A549 (cell line): ENCODE measurements at places on chromosomes 7 and 10.
A peak's percentile ranks its signal among the peaks of the same experiment; 100 is the strongest.

- no peak for DNase-seq
Measured at GRCh38 chr7:149862156-149862555, 11.6 kb upstream of the ATP6V0E2 start.

DNA sequence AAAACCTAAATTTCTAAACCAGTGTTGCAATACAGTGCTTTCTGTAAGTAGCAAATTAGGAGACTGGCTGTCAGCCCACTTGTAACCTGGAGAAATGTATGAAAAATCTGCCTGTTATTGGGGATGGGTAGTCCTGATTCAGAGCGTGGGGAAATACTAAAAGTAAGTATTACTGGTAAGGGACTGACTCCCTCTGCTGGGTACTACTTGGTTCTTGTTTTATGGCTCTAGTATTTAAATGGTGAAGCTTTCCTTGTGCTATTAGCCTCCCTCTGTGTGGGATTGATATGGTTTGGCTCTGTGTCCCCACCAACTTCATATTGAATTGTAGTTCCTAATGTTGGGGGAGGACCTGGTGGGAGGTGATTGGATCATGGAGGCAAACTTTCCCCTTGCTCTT, 886.1 kb downstream of the SORCS1 start:
- DNase-seq: no peak

DNA sequence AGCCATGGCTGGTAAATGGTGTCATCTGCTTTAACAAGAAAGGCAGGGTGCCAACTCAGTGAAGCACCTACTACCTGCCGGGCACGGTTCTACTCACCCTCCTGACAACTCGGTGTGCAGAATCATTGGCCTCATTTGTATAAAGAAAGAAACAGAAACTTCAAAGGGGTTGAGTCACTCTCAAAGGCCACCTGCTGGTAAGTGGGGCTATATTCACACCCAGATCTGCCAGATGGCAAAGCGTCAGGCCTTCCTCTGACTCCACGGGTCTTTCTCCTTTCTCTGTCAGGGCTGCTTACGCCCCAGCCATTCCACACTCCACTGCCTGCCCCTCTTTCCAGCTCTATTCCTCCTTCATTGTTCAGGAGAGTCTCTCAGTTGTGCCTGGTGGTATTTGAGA, 309.2 kb downstream of the GFRA1 start:
- DNase-seq: no peak

DNA sequence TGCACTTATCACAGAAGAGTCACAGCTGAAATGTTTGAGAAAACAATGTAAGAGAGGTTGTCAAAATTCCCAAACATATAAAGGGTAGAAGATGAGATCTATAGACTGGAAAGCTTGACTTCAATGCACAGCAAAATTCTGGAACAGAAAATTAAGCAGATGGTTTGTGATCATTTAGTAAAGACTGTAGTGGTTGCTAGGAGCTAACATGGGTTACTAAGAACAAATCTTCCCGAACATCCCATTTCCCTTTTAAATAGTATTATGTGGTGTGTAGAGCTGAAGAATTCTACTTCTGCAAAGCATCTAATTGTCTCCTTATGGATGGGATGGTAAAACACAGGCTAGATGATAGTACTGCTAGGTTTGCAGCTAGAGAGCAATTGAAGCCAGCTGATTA, 312.3 kb downstream of the CAMK1D start:
- no peak for DNase-seq

GRCh38 chr7:36777062-36777461, 52.8 kb upstream of the AOAH start:
- no peak for DNase-seq

GRCh38 chr10:13526948-13527863, 1.6 kb downstream of the BEND7 start:
- DNase-seq: peak; percentile 53

- DNase-seq: no peak
Measured at GRCh38 chr7:25381818-25382589, 153.7 kb upstream of the NPVF start.

DNA sequence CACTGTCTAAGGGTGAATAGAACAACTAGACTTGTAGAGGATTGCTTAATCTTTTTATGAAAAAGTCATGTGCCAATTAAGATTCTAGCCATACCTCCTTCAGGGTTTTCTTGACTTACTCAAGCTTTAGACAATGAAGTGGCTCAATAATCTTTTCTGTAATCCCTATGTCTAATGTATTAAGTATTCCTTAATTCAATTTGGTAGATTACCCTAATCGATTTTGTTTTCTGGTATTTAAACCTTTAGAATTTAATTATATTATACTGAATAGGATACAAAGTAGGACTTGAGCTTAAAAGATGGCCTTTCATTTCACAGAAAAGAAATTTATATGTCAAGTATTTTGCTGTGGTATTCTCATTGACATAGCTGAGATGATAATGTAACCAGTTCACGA, 597.9 kb upstream of the C7orf33 start:
- DNase-seq: no peak
